ENCODE measurements at places on chromosomes 3 and 15.

DNA sequence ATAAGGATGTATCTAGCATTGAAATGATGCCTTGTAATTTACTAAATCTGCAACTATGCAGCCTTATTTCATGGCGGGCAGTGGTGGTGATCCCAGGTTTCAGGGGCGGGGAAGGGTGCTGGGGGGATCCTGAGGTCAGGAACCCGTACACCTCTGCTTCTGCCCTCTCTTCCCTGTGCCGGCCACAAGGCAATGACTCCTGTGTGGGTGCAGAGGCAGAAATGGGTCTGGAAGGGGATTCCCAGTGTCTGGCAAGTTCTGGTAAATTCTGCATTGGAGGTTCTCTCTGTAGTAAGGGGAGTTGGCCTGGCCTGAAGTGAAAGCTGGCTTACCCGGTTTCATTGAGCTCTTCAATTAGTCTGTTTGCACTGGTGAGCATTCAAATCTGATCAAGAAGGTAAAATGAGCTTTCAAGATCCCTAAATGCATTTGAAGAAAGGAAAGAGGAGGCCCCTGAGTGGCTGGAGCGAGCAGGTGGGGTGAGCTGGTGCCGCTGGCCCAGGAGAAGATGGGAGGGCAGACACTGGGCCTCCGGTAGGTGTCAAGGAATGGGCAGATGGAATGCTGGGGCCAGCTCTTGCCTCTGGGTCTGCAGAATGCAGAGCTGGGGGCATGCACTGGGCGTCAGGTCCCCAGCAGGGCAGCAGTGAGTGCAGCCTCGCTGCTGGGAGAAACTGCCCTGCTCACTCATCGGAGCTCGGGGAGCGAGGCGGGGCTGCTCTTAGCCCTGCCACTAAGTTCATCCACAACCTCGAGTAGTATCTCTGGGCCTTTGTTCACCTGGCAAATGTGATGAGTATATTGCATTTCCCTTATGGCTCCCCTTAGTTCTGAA, 13.7 kb downstream of the NRROS start:
- DNase-seq = no peak

- DNase-seq = no peak
These were observed 4.4 kb upstream of the TMC3 start for GRCh38 chr15:81378443-81378842.

GRCh38 chr3:192896208-192896607, 21.4 kb downstream of the MB21D2 start:
- DNase-seq = no peak

GRCh38 chr3:64919934-64920333, 232.1 kb upstream of the ADAMTS9 start:
- no peak for DNase-seq

DNA sequence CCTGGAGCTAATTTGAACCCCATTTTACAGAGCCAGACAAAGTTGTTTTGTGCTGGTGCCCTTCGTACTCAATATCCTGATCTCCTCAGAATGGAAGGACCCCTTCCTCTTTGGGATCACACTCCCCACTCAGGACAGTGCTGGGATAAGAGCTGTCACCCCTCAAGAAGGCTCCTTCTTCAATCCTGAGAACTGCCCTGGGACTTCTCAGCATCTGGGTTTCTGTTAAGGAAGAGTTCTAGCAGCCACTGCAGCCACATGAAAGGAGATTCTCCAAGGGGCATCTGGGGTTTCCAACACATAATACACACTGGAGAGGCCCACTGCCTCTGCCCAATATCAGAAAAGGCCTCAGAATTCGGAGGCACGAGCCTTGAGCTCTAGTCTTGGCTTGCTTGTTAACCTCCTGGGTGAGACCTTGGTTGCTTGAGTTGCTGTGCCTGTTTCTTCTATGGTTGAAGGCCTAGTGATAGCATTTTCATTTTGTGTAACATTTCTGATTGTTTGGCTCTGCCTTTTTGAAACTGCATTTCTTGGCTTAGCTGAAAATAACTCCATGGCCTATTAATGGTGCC, 78.8 kb upstream of the NMNAT3 start:
- DNase-seq = no peak

DNA sequence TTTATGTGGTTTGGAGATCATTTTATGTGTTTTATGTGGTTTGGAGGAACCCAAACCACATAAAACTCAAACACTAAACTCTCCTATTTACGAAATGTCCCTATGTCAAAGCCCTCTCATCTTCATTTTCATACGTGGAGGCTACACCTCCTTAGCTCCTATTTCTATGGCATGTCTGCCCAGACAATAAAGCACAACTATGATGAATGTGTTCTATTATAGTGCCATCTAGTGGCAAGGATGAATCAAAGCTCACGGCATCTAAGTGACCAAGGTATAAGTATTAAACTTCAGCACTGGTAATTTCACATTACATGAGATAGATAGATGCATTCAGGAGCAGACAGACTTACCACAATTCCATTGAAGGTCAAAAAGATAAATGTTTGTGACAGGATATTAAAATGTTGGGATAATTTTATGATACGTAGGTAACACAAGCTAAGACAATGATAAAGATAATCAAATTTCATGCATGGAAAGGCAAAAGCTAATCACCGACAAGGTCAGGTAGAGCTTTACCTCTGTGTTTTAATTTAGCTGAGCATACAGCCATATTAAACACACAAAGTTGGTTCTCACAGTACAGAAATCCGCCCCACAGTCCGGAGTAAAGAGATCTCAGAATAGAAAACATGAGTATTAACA, 130.6 kb upstream of the FHIT start:
- no peak for DNase-seq

GRCh38 chr3:45528429-45528828, 66.1 kb upstream of the LIMD1 start:
- DNase-seq = peak; percentile 61

- no peak for DNase-seq
These were observed 279.0 kb downstream of the RBMS3 start for GRCh38 chr3:29559741-29560465.

DNA sequence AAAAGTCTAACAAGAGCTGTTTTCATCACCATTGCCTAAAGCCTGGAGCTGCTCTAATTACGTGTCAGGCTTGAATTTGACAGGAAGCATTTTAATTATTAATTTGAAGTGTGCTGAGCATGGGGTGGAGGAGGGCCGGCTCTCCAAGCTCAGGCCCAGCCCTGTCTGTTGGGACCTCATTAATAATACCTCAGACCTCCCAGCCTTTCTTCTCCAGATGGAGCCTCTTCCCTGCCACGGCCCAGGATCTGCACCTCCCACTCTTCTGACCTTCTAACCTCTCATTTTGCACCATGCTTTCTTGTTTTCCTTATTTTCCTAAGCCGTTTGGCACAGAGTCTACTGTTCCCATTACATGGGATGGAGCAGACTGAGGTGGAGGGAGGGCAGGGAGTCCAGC, 30.0 kb downstream of the INSYN1 start:
- no peak for DNase-seq

DNA sequence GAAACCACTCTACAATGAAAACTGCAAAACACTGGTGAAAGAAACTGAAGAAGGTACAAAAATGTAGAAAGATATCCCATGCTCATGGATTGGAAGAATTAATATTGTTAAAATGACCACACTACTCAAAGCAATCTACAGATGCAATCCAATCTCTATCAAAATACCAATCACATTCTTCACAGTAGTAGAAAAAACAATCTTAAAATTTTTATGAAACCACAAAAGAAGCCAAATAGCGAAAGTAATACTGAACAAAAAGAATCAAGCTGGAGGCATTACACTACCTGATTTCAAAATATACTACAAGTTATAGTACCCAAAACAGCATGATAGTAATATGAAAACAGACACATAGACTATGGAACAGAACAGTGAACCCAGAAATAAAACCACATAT, 36.9 kb downstream of the TXNRD3 start:
- DNase-seq = no peak

DNA sequence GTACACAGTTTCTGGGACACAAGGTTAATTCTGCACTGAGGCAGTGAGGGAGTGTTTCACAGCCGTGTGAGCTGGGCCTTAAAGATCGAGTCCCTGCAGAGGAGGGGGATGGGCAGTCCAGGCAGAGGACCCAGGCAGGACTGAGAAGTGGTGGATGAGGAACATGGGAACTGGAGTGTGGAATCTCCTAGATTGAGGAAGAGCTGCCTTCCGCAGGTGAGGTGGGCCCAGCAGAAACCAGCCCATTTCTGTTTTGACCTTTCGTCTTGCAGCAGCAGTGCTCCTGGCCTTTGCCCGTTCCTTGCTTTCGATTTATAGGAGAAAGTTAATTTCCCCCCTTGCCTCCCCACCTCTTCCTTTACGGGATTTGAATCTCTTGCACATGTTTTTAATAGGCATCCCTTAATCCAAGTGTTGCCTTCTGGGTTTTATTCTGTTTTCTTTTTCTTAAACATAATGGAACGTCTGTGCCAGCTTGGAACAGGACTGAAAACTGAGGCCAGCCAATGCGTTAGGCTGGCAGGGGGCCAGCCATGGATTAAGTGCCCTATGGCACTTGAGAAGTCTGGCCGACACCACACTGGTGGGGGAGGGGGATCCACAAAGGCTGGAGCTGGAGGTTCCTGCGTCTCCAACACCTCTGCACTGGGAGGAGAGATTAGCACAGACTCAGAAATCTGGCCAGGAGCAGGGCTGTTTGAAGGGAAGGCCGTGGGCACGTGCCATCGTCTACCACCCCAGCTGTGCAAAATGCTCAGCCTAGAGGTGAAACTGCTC, 78.1 kb downstream of the AAGAB start:
- no peak for DNase-seq

- no peak for DNase-seq
These were observed 239.2 kb upstream of the UMPS start for GRCh38 chr3:124491098-124491497.

DNA sequence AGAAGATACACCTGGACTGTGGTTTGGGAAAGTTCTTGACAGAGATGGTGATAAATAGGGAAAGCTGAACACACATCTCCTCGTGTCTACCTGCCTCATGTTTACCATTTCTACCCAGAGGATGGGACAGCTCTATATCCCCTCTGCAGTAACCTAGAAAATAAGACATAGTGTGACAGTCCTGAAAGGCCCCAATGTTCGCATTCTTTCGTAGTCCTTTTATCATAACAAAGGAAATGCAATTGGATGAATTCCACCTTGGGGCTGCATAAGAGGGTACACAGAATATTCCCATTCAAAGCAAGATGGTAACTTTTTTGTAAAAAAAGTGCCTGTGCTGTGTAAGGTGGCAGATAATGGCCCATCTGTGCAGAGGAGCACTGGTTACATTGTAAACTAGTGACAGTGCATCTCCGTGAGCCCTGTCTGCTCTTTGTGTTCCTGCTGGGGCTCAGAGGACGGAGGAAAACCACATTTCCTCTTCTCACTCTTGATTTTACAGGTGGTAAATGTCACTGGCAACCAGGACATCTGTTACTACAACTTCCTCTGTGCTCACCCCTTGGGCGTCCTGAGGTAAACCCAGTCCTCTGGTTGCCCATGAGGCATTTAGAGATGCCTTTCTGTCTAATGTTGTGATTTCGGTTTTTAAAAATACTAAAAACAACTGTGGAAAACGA, 74.3 kb downstream of the SIDT1 start:
- peak; percentile 55 for DNase-seq

DNA sequence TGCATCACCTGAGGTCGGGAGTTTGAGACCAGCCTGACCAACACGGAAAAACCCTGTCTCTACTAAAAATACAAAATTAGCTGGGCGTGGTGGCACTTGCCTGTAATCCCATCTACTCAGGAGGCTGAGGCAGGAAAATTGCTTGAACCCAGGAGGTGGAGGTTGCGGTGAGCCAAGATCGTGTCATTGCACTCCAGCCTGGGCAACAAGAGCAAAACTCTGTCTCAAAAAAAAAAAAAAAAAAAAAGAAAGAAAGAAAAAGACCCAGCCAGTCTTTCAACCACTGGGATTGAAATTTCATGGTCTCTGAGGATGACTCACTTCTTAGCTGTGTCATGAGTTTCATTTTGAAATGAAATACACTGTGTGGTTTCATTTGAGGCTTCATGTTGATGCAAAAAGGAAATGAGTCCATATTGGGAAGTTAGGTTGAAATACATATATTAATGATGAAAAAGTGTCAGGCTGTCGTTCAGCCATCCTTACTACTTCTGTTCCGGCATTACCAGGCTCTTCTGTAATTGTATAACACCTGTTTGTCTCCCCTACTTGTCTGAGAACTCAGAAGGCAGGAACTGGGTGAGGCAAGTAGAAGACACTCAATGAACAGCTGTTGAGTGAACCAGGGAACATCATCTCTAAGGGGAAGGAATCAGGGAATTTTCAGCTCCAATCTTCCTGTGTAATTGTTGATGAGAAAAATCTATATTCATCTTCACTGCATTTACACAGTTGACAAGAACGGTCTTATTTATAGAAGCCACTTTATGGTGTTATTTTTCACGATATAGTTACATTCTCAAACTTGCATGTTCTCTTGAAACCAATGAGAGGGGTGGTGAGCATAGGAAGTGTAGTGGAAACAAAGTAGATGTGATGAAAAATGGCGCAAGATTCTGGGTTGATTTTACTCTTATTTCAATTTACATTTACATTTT, 87.4 kb downstream of the NFKBIZ start:
- DNase-seq = peak; percentile 35

DNA sequence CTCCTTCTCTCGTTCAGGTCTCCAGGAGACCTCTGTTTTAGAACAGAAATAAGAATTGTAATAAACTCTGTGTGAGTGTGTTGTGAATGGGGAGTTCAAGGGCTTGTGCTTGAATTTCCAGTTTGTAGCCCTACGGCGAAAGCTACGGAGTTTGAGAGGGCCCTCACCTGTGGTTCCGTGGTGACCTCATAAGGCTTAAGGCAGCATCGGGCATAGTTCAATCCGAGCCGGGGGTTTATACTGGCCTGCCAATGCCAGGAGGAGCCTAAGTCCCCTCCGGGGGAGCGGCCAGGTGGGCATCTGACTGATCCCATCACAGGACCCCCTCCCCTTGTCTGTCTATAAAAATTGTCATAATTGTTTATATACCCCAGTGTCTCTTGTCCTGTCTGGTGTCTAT, 43.7 kb downstream of the ZBTB11 start:
- DNase-seq = no peak

GRCh38 chr3:74137790-74138189, 476.7 kb downstream of the CNTN3 start:
- DNase-seq = no peak

GRCh38 chr15:77013776-77014131, 18.8 kb downstream of the PSTPIP1 start:
- DNase-seq = peak; percentile 81

DNA sequence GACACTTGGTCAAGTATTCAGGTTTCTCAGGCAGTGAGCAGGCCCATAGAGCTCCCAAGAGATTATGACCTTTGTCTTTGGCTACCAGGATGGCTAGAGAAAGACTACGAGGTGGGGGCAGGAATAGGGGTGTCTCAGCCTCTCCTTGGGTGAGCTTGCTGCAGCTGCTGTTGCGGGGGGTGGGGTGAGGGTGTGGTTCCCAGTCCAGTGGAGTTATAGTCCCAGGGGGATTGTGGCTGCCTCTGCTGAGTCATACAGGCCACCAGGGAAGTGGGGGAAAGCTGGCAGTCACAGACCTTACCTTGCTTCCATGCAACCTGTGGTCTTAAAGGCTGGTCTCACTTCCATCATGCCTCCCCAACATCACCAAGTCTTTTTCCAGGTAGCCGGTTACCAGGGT, 31.7 kb downstream of the ATP2C1 start:
- DNase-seq = no peak
